ENCODE measurements at places on chromosomes 16 and 17.

GRCh38 chr17:36602030-36602748 is 806 bp downstream of the MRM1 start:
- DNase-seq: peak; percentile 61

DNA sequence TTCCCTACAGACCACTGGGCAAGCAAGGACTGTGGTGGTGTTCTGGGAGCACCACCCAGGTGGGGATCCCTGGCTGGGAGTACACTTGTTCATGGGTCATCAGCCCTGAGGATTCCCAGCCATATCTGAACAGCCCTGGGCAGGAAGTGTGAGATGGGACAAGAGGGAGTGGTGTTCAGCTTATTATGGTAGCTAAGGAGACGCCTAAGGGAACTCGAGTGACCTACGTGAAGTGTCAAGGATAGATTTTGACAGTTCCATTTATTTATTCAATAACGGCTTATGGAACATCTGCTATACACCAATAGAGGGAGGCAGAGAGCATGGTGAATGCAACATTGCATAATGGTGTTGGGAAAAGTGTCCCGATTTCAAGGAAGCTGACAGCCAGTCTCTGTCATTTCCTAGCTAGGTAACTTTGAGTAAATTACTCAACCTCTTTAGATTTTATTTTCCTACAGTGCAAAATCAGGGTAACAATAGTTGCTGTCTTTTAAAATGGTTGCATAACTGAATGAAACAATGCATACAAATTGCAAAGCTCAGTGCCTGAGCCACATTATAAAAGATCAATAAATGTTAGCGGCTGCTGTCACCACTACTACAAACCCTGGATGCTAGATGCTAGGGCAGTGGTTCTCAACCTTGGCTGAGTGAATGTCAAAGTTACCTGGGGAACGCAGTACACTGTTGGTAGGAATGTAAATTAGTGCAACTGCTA is 534.1 kb downstream of the GRIN2A start:
- DNase-seq: peak; percentile 2

DNA sequence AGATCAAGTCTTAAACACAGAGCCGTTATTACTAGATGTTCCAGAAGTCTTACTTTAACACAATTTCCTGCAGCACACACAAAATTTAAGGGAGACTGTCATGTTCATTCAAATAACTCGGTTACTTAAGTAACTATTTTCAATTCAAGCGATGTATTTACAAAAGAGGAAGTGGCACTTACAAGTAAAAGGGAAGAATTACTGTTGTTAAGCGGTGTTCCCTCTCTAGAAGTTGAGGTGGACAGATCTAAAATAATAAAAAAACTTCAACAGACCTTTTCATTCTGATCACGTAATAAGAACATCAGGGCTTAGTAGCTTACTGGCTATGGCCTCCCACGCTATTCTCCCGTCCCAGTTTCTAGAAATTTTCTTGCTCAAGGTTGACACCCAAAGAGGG is 26.2 kb upstream of the TXNDC11 start:
- no peak for DNase-seq

GRCh38 chr17:60514053-60514452 is 12.0 kb downstream of the APPBP2 start:
- no peak for DNase-seq

- no peak for DNase-seq
These were observed 25.1 kb upstream of the CCNF start for GRCh38 chr16:2404099-2404498.

GRCh38 chr17:73921306-73921705 is 277.1 kb upstream of the SDK2 start:
- no peak for DNase-seq

- DNase-seq: no peak
These were observed 34.7 kb upstream of the HNF1B start for GRCh38 chr17:37779554-37779953.

GRCh38 chr16:50696126-50696525 is 2.7 kb downstream of the NOD2 start:
- no peak for DNase-seq

GRCh38 chr17:40516581-40517285 is 15.3 kb upstream of the TNS4 start:
- DNase-seq: no peak

GRCh38 chr16:15055141-15056053 is 477 bp downstream of the NTAN1 start:
- peak; percentile 36 for DNase-seq

DNA sequence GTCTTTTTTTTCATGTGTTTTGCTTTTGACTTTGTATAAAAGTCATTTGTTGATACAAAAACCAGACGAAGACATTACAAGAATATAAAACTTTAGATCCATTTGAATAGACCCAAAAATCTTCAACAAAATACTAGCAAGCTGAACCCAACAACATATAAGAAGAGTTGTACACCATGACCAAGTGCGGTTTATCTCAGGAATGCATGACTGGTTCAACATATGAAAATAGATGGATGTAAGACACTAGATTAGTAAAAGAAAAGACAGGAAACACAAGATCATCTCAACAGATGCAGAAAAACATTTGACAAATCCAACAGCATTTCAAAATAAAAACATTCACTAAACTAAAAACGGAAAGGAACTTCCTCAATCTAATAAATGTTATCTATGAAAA is 69.0 kb downstream of the TBC1D16 start:
- DNase-seq: no peak

DNA sequence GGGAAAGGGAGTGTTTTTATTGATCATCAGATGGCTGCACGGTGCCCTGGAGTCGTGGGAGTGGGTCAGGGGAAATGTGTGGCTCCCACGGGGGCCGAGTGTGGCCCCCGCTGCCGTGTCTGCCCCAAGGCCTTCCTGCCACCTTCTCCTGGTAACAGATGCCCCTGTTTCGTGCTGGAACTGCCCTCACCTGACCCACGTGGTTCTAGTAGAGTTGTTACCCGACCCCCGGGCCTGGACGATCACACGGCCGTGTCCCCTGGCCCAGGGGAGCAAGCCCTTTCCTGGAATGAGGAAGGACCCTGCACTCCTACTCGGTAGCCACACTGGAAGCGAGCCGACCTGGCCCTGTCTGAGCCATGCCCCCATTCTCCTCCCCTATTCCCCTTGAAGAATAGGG is 37.6 kb downstream of the ACTG1 start:
- DNase-seq: no peak

DNA sequence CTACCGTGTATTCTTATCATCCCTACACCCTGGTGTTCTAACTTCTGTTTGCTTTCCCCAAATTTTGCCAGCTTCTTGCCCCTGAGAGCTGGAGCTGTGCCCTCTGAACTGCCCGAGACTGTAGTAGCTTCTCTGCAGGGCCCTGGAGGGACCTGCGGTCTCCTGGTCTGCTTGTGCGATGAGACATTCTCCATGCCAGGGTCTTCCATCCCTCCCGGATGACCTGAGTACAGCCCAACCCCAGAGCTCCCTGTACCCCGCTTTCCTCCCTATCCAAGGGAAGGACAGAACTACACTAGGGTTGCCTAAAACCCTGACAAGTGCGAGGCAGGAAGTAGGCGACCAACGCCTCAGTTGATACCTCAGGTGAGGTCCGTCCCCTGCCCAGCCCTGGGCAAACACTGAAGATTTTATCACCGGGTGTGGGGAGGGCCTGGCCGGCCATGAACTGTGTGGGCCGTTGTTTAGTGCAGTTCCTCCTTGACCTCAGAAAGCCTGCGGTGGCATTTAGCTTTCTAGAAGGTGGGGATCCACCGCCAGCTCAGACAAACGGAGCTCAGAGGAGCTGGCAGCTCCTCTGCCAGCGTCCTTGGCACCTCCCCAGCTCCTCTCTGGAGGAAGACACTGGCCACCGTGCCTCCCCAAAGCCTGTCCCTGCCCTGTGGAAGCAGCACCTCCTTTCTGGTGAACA is 13.7 kb downstream of the CANT1 start:
- DNase-seq: no peak

DNA sequence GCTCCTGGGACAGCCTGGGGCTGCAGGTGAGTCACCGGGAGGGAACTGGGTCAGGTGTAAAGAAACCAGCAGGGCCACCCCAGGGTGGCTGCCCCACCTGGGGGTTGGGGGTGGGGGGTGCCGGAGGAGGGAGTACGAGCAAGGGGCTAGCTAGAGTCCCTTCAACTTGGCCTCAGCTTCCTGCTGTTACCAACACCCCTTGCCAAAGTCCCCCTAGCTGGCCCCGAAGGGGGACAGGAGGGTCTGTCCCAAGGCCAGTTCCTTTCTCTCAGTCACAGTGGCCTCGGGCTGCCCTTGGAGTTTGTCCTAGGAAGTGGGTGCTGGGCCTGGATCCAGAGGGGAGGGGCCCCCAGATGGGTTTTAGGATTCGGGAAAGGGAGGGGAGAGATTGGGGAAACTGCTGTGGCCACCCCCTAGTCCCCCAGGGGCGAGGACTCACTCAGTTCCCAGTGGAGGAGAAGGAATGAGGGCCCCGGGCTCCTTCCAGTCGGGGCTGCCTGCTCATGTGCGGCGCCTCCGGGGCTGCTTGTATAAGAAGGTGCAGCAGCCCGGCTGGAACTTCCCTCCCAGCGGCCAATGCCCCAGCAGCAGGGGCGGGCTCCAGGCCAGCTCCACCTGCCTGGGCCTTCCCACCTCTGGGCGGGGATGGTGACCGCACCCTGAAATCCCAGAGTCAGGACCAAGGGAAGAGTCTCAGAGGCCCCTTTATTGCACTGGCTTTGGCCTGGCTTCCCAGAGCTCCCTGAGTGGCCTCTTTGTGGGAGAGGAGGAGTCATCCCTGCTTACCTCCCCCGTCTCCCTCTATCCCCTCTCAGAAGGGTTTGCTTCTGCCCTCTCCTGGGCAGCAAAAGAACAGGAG is 7.3 kb downstream of the ARHGAP27 start:
- no peak for DNase-seq

DNA sequence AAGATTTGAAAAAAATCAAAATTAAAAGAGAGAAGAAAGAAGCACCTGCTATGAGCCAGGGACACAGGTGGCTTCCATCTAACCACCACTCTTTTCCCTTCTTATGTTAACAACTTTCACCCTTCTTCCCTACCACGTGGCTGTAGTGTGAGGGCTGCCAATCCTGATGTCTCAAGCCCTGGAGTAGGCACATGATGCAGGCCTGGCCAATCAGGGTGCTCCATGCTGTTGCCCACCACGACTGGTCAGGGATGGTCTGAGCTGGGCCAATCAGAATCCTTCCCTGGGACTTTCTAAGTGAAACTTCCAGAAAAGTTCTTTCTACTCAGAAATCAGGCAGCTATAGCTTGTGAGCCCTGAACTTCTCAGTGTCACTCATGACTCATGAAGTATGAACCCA is 140.7 kb downstream of the SDK2 start:
- no peak for DNase-seq

DNA sequence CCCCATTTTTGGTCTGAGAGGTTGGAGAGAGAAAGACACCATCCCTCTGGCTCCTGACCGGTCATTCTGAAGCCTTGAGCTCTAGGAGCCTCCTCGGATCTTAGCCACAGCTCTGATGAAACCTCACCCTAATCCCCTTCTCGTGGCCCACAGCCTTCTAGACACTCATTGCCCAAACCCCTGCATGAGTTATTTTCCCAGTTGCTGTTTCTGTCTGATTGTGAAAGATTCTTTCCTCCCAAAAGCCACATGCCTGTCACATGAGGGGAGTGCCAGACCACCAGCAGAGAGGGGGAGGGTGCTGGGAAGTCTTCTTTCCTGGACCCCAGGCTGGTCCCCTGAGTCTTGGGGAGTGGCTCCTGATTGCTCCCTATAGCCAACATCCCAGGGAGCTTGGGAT is 17.6 kb upstream of the ABR start:
- DNase-seq: no peak

GRCh38 chr16:67302970-67303369 is 23.6 kb downstream of the KCTD19 start:
- DNase-seq: no peak

- peak; percentile 56 for DNase-seq
These were observed 25.4 kb downstream of the DNAJA2 start for GRCh38 chr16:46947900-46948547.

GRCh38 chr16:86899757-86900156 is 321.4 kb downstream of the FOXL1 start:
- DNase-seq: no peak

- no peak for DNase-seq
These were observed 9.6 kb downstream of the CDC42EP4 start for GRCh38 chr17:73302189-73302588.

- no peak for DNase-seq
These were observed 189.1 kb downstream of the SALL1 start for GRCh38 chr16:50961952-50962351.

Measured in erythroblast (primary cell).